Endodermal cell (in vitro differentiated cells): ENCODE measurements at places on chromosomes 16 and 17.
A peak's percentile ranks its signal among the peaks of the same experiment; 100 is the strongest.

GRCh38 chr16:22732959-22733358 lies 81.0 kb upstream of the HS3ST2 start:
- DNase-seq: no peak

GRCh38 chr17:29162082-29162908 lies 17.9 kb downstream of the MYO18A start:
- DNase-seq: peak; percentile 31

DNA sequence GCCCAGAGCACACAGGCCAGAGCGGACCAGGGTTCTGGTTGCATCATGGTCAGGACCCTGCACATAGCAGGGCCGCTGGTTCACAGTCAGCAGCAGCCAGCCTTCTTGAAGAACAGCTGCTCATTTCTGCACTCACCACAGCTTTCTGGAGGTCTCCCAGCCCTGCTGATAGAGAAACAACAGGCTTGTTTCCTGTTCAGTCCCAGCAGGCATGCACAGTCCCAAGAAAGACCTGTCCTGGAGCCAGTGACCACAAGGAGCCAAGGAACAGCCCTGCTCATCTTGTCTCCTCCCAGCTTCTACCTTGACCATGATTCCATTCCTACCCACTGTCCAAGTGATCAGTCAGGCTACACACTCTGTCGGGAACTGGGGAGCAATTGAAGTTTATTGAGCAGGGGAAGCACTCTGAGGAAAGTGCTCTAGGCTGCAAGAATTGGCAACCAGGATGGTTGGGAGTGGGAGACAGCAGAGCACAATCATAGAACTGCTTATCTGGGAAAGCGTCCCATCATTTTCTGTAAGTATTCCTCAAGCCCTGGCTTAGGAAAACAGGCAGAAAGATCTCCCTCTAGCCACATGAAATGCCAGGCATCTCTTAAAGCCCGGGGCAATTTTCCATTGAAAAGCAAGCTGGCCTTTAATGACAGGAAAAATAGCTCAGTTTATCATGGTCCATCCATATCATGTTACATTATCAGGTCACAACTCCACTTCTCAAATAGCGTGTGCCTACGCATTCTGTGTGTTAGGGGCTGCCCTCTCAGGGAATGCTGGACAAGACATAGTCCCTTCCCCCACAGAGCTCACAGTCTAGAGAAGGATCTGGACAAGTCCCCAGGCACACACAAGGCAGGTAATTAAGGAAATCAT lies 155.4 kb upstream of the FOXF1 start:
- no peak for DNase-seq

- DNase-seq: peak; percentile 95
Observed at GRCh38 chr16:4263504-4264436, 9.1 kb downstream of the TFAP4 start.

- peak; percentile 6 for DNase-seq
Observed at GRCh38 chr17:39776252-39776651, 38.5 kb downstream of the GRB7 start.

DNA sequence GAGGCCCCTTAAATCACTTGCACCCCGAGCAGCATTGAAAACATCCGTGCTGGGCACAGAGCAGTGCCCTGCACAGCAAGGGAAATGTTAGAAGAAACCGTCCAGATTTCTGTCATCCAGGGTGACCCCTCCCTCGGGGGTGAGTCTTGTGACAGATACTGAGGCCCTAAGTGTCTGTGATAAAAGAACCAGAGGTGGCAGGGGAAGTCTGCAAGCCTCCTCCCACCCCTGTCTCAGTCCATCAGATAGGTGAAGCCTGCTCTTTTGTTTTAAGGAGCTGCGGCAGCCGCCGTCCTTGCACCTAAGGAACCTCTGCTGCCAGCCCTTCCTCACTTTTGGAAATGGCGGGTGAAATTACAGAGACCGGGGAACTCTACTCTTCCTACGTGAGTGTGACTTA lies 845 bp upstream of the NAT9 start:
- peak; percentile 70 for DNase-seq

GRCh38 chr16:30876867-30877266 lies 17.0 kb downstream of the BCL7C start:
- DNase-seq: peak; percentile 70

DNA sequence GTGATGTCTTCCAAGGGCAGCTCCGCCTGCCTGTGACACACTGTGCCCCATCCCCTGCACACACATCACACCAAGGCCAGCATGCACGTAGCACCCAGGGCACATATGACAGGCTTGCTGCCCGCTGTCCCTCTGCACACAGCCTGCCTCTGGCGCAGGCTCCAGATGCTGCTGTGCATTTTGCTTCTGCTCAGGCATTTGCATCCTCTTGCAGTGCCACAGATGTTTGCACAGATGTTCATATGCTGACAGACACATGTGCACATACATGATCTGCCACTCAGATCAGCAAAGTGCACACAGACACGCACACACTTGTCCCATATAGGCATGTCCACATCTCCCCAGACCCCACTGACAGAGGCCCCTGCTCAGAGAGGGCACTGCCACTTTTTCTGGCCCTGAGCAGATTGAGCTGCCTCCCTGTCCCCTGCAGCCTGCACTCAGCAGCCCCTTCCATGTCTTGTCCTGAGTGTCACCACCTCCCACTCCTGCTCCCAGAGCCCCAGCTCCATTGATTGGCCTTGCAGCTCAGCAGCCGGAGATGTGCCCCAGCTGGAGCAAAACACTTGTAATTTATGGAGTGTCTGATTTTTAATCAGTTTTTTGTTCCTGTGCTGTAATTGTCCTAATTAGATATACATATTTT lies 115.1 kb upstream of the RPL38 start:
- DNase-seq: peak; percentile 41

DNA sequence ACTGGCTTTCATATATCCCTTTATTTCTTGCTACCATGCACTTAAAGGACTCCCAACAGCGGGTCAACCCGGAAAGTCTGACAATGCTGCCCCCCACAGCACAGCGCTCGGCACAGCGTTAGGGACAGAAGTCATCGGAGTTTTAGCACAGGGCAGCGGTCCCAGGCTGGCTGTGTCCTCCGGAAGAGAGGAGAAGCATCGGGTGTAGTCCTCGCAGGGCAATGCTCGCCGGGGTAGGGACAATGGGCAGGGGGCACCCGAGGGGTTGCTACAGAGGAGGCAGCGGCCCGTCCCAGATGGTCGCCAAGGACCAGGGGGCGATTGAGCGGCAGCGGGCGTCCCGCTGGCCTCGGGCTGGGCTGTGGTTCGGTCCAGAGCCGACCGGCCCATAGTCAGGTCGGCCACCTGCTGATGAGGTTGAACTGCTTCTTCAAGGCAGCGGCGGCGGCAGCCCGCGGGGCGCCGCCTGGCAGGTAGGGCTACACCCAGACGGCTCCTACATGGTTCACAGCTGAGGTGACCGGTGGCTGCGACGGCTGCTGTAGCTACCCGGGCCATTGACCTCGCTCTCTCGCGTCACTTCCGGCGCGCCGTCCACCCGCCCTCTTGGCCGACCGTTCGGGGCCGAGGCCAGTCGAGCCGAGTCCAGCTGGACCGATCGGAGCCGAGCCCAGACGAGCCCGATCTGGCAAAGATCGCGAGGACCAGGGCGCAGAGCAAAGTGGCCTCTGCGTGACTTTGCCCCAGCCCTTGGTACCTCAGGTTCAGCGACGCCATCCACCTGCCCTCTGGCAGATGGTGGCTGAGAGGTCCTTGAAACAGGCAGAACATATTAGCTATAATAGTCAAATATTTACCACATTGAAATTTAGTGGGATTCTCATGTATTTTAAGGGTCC lies 4.7 kb upstream of the LCMT1 start:
- peak; percentile 99 for DNase-seq

DNA sequence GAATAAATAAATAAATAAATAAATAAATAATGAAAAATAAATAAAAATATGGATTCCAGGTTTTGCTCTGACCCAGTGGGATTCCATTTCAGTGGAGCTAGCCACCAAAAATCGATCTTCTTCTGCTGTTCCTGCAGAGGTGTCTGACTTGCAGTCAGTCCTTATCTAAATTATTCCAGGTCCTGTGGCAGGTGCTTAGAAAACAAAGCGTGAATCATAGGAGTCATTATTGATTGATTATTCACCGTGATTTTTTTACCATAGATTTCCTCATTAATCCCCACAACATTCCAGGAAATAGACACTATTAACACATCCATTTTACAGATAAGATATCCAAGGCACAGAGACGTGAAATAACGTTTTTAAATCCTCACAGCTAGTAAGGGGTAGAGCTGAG lies 31.5 kb upstream of the ABR start:
- DNase-seq: no peak

DNA sequence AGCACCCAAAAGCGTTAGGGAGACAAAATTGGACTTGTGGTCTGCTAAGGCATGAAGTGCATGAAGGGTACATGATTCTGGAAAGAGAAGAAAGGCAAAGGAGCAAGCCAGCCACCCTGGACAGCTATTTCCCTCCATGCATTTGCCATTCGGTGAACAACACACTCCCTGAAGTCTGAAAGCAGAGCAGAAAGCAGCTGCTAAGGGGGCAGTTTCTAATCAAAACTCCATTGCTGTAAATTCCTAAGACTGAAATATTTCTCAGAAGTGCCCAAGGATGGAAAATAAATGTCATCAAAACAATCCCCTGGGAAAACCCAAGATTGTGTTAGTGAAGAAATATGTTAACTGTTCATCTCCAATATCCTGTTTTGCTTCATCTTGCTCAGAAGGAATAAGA lies 44.3 kb downstream of the PMP22 start:
- DNase-seq: no peak

DNA sequence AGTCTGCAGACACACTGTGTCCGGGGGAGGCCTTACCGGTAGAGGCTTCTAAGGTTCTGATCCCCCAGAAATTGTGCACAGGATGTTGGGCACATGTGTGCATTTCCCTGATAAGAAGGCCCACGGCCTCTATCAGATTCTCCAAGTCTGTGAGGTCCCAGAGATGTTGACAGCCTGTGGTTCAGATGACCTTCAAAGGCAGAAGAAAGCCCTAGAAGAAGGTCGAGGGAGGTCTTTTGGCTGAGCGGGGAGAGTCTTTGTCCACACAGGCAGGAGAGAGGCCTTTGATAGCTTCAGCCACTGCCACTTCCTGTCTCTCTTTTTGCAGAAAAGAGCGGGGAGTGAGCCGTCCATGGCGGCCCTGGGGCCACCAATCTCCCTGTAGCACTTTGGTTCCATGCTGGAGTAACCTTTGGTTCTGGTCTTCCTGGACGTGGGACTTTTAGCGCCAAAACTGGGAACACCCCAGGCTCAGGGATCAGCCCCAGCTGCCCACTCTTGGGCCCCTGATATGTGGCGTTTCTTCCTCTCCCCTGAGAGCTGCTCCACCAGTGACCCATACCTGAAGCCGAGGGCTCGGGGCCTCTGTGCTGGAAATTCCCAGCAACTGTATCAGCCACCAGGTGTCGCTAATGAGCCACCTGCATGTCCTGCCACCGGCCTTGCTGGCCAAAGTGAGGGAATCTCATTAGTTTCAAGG lies 28.1 kb upstream of the LGALS9 start:
- DNase-seq: peak; percentile 98

GRCh38 chr17:62388856-62389255 lies 8.5 kb downstream of the EFCAB3 start:
- no peak for DNase-seq

GRCh38 chr17:42814633-42815399 lies 9.3 kb downstream of the BECN1 start:
- DNase-seq: no peak

DNA sequence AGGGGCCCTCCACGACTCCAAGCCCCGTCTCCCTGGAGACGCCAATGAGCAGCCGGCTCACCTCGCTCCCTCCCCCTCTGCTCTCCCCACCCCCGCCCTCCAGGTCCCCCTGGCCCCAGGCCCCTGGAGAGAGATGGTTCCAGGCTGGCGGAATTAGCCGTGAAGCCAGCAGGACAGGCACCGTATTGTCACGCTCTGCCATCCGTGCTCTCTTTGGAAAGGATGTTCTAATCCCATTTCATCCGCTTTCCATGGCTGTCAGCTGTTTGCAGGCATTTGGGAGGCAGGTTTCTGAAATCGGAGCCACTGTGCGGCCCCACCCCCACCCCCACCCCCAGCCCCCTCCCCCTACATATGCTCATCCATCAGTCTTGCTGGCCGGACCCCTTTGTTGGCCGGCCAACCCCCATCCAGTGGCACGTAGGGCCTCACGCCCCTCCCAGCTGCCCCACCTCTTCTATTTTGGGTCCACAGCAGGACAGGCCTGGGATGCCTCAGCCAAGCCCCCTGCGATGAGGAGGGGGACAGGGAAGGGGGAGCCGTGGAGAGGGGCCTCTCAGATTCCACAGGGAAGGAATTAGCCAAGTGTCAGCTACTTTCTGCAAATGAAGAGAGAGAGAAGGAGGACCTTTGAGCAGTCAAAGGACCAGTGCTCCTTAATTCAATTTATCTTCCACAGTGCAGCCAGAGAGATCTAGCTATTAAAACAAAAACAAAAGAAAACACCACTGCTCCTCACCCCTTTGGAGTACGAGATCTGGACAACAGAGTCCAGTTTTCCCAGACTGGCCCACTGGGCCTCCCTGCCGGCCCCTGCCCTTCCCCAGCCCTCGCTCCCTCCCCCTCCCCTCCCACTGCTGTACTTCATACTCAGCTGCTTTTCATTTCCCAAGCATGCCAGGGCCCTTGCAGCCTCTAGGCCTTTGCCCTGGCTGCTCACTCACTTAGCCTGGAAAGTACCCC lies 30.7 kb downstream of the SDK2 start:
- DNase-seq: peak; percentile 95

GRCh38 chr16:11742093-11742535 lies 543 bp downstream of the TXNDC11 start:
- DNase-seq: peak; percentile 82

DNA sequence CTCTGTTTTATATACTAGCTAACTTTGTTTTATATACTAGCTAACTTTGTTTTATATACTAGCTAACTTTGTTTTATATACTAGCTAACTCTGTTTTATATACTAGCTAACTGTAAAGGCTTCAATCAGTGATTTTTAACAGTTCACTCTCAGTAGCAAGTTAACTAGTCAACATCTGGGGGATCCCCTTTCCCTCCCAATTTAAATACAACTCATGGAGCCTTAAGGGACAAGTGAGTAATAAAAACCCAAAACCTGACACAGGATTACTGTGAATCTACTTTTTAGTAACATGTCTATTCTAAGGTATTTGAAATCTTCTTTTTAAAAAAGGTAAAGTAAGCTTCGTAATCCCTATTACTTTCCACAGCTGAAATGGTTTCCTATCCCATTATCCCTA lies 32.2 kb downstream of the FAM222B start:
- no peak for DNase-seq

DNA sequence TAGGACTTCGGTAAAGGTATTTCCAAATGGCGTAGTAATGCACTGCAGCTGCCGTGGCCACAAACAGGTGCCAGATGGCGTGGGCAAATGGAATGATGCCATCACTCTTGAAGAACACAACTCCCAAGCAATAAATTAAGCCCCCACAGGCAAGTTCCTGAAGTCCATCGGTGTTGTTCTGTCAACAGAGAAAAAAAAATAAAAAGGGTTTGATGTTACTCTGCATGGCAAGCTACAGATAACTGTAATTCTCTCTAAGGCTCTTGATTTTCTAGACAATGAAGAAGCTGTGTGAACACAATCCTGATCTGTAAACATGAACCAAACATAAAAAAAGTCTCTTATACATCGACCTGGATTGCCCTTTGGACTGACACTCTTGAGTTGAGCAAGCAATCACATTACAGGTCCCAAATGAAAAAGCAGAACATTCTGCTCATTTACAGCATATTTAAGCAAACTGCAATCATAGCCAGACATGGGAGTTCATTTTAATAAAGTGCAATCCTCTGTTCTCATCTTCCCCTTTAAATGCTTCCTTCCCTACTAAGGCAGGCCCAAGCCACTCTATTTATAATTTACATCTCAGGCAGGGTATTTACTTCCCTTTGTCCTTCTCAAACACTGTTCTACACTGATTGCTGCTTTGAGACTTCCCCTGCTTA lies 27.1 kb downstream of the MMD start:
- DNase-seq: no peak
